Caki2 (cell line): ENCODE measurements at places on chromosomes 1 and 21.

DNA sequence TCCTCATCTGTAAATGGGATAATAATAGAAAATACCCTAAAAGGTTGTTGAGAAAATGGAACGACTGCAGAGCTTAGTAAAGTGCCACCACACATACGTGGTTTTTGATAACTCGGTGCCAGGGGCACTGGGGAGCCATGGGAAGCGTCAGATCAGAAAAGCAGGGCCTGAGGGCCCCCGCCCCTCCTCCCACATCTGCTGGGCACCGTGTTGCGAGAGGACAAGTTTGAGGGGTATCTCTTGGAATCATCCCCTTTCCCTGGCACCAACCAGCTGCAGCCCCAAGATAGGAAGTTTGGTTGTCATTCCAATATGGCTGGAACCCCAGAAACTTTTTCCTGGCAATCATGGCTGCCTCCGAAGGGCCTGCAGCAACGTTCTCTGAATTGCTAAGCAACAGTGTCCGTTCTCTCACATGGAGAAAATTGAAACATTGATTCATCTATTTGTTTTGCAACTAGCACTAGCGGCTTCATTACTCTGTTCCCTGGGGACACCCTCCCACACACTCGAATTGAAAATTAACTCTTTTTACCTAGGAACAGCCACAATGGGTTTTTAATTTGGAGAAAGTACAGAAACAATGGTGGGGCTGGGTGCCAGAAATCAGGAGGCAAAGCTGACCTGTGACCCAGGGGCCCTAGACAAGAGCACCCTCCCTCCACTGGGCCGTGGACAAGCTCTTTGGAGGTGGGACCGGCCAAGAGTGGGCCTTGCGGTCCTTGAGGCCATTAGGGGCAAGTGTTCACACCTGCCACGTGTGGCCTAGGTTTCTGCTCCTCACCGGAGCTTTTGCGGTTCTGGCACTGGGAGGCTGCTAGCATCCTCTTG lies 190.0 kb upstream of the VAMP3 start:
- no peak for DNase-seq

- no peak for DNase-seq
These were observed 17.3 kb upstream of the FGR start for GRCh38 chr1:27652111-27652864.

- no peak for DNase-seq
These were observed 1039.4 kb upstream of the B3GALT2 start for GRCh38 chr1:194225821-194226220.

DNA sequence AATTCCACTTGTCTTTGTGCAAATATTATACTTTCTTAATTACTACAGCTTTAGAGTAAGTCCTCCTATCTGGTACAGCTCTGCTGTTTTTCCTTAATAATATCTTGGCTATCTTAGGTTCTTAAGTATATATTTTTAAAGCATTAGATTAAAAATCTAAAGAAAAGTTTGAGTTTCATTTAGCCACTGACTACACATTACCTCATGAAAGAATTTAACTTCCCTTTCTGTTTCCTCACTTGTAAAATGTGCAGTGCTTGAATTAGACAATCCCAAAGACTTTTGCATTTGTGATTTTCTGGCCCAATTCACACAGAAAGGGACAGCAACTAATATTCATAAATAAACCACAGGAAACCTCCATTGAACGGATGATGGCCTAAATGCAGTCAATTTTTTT lies 126.4 kb upstream of the SAMSN1 start:
- DNase-seq, result no peak

- DNase-seq, result no peak
These were observed 484.1 kb upstream of the USP24 start for GRCh38 chr1:55699228-55699627.

- no peak for DNase-seq
These were observed 120.9 kb upstream of the KIAA1614 start for GRCh38 chr1:180791806-180792205.

GRCh38 chr1:221099747-221100595 lies 220.7 kb downstream of the HLX start:
- peak; percentile 73 for DNase-seq

DNA sequence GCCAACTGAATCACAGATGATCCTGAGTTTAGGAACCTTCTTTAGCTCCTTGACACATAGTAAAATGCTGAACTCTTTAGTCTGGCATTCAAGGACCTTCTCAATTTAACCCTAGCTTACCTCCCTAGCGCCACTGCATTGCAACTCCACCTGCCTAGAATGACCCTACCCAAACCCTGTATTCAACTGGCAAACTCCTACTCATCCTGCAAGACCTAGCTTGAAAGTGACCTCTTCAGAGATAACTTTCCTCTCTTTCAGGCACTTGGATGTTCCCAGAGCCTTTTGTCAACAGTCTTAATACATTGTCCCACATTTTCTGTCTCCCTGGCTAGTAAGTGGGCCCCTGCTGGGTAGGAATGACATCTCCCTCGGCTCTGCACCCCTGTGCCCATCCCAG lies 19.7 kb downstream of the TRIM62 start:
- DNase-seq, result no peak

- no peak for DNase-seq
These were observed 45.4 kb downstream of the SELENOF start for GRCh38 chr1:86868477-86868876.

GRCh38 chr1:112998592-112999235 lies 42.7 kb upstream of the SLC16A1 start:
- DNase-seq, result peak; percentile 3

DNA sequence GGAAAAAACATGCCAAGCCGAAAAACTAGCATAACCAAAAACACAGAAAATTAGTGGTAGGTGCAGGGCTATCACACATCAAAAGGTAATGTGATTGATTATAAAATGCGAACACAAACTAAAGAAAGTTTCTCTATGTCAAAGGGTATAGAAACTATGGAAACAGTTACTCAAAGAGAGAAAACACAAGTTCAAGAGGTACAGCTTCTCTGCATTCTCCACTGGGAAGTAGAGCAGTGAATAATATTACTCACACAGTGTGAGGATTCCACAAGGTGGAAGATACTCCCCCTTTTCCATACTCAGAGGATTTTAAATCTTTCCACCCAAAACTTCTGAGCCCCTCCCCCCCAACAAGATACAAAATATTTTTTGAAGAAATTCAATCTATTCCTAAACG lies 18.6 kb downstream of the AKT3 start:
- no peak for DNase-seq

GRCh38 chr1:23889074-23889473 lies 21.0 kb upstream of the FUCA1 start:
- no peak for DNase-seq

DNA sequence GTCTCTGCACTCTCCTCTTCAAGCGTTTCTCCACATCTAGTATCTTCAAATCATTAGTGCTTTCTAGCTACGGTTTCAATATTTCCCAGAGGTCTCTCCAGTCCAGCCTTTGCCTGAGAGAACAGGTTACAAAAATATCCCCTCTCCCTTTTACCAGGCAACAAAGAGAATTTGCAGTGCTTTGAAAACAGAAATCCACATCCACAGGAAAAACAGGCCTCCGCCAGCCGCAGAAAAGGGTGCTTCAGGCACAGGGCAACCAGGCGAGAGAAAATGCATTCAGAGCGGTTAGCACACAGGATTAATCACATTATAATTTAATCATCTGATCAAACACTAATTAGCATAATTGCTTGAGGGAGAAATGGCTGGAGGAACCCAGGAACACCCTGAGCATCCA lies 13.8 kb downstream of the DSCAM start:
- DNase-seq, result no peak

GRCh38 chr1:67832737-67833601 lies at the start of gene GNG12:
TSS of gene GNG12 (minus strand) at chr1:67833467. CDS start at chr1:67707686, 125,781 bp downstream.
- DNase-seq, result peak; percentile 89

- no peak for DNase-seq
These were observed 11.0 kb upstream of the ZNF691 start for GRCh38 chr1:42835422-42835821.

GRCh38 chr1:54376430-54377039 lies 29.7 kb downstream of the SSBP3 start:
- DNase-seq, result no peak

- DNase-seq, result no peak
These were observed 585.6 kb downstream of the PLPP3 start for GRCh38 chr1:55993646-55994318.

DNA sequence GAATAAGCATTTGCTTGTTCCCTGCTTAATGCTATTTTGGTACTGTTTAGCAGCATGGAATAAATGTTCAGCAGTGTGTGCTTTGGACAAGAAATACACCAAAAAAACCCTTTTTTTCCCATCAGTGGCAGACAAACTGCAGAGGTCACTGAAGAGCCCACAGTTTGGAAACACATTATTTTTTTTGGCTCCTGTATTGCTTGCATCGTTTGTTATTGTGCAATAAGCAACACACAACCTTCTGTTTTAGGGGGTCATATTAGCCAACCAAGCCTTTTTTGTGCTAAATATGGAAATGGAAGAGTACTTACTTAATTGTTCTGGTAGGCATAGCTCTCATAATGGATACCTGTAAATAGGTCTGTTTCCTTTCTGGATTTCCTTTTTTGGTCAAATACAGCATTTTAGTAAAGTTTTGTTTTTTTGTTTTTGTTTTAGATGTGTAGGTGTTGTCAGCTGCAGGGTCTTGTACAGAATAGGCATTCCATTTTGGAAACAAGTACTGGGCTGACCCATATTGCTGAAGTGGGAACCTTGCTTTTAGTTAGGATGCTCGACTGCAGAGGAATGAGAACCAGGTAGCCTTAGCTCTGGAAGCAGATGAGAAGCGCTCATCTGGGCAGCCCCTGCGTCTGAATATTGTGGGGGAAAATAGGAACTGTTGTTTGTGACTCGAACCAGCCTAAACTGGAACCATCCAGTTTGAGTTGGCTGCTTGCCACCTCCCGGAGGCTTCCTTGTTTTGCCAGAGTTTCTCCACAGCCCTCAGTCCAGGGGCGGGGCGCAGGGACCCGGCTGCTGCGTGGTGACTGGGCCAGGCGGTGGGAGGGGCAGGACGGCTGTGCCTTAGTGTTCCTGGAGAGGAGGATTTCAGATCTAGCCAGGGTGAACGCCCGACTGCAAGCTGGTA lies 38.4 kb downstream of the SPEN start:
- DNase-seq, result peak; percentile 95

DNA sequence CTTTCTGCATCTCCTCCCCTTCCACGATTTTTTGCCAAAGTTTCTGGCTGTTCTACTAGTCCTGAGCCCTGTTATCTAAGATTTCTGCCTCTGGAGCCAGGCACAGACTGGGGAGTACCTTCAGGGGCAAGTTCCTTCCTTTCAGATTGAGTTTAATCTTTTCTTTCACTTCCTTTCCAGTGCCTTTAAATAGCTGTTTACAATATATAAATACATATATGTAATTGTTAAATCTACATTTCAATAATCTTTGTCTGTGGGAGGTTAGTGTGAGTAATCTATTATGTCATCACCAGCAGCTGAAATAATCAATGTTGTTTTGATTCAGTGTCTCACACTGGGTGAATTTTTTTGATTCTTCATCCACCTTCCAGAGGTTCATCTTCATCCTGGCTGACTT lies 31.8 kb downstream of the DIPK1A start:
- no peak for DNase-seq

DNA sequence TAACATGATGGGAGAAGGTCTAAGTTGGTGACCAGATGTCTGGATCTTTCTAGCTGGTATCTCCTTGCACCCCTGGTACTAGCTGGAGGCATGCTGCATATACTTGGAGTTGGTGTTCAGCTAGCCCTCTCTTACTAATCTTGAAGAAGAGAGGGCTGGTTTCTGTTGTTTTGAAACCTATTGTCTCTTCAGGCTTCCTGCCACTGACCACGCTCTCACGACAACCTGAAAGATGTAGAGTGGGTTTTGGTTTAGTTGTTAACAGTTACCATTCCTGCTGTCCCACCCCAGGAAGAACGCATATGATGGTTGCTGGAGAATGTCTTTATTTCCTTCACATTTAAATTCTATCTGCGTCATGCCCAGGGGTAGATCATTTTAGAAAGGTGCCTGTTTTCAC lies 3.6 kb downstream of the MAN1C1 start:
- DNase-seq, result no peak

- DNase-seq, result peak; percentile 16
These were observed 153.1 kb upstream of the RAB4A start for GRCh38 chr1:229117664-229118300.

GRCh38 chr1:208235982-208236761 lies 8.0 kb downstream of the PLXNA2 start:
- no peak for DNase-seq

GRCh38 chr21:41589131-41589530 lies 81.2 kb upstream of the TMPRSS2 start:
- DNase-seq, result no peak

DNA sequence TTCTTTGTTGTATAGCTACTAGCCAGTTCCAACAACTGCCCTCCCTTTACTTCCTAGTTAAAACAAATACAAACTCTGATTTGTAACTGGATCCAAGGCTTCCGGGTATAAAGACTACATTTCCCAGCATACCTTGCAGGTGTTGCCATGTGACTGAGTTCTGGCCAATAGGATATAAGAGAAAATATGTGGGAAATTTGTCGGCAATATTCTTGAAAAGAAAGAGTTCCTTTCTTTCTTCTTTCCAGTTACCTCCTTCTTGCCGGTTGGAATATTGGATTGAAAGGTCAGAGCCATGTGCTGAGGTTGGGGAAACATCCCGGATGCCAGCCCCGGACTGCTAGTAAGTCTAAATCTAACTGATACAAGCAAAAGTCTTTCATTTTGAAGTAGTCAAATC lies 23.0 kb upstream of the ZBTB40 start:
- DNase-seq, result peak; percentile 50

DNA sequence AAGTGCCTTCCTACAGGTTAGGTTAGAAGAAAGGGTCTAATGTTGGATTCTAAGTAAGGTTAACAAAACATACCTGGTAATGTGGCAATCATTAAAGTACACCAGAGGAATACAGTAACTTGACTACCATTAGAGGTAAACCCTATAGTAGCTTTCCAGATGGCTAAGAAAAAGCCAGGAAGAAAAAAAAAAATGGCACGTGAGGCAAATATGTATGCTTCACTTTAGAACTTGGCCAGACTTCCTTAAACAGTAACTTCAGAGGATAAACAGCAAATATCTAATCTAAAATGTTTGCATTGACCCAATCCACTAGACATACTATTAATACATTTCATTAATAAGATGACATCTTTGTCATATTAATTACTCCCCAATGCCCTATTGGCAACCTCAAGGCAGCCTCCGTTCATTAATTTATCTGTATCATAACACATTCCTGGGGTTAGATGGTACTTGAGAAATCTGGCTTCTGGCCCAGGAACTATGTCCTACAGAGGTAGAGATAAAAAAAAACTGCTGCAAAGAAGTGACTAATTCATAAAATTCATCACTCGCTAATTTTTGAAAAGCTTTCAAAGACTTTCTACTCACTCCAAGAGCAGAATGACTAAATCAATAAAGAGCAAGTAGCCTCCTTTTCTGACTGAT lies 5.8 kb downstream of the DCAF8 start:
- DNase-seq, result peak; percentile 23

GRCh38 chr21:25421321-25422028 lies 185.8 kb downstream of the MRPL39 start:
- DNase-seq, result peak; percentile 15
